GM23248 (cell line): ENCODE measurements at places on chromosomes 6 and 20.

- no peaks in the 10 kb centered on the region for H3K4me1 ChIP-seq
- no peaks in the 10 kb centered on the region for H3K27me3 ChIP-seq
- H3K27ac ChIP-seq: no peak overlapping the region
- no peaks in the 10 kb centered on the region for H3K36me3 ChIP-seq
- DNase-seq: no peak
Measured at GRCh38 chr6:29477923-29478450, 9.8 kb downstream of the MAS1L start.

DNA sequence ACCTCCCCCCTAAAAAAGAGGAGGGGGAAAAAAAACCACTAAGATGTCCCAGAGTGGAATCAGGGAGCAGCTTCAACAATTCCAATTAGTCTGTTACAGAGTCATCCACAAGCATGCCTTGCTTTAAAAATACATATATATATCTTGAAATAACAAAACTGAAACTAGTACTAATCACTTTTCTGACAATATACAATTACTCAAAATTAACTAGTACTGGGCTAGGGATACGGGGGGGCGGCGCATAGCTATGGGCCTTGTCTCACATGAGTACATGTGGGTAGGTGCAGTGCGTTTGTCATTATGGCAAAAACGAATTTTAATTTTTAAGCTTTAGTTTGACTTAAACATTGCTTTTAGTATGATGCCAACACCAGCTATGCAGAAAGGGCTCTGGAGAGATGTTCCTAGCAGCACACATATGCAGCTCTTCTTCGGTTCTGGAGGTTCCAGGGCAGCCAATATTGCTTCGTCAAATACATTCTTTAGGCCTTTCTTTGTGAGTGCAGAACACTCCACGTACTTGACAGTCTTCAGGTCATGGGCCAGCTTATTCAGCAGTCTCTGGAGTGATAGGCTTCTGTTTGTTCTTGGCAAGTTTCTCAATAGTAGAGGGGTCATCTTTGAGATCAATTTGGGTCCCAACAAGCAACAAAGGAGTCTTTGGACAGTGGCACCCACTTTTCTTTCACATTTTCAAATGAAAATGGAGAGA lies 38.8 kb downstream of the ITCH start:
- peak overlapping the region; percentile 97 for H3K27ac ChIP-seq
- H3K27me3 ChIP-seq: no peaks in the 10 kb centered on the region
- H3K4me1 ChIP-seq: peaks cover 47% of the 10 kb centered on the region
- no peak for DNase-seq
- H3K36me3 ChIP-seq: peaks cover 16% of the 10 kb centered on the region; the same call in 1 of the 2 replicates

DNA sequence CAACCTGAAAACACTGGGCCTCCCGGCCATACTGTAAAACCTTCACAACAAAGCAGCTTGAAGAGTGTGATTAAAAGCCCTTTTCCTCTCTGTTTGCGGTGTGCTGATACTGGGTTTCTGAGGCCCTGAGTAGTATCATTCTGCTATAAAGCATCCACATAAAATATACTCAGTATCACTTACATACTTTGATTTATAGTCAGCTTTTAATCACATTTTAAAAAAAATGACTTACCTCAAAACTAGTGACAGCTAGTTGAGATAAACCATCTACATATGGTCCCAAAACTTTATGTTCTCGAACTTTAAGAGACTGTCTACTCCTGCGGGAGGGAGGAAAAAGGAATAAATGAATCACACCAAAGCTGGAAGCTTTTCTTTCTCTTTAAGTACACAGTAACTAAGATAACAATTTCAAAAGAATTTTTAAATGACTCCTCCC lies 135.7 kb downstream of the KIF13A start:
- peaks cover 21% of the 10 kb centered on the region for H3K4me1 ChIP-seq
- H3K4me3 ChIP-seq: peak overlapping the region; percentile 21; the same call in 1 of the 2 replicates
- H3K36me3 ChIP-seq: peaks cover 38% of the 10 kb centered on the region
- H3K27ac ChIP-seq: peak overlapping the region; percentile 89
- H3K27me3 ChIP-seq: no peaks in the 10 kb centered on the region
- peak; percentile 74 for DNase-seq

- no peaks in the 10 kb centered on the region for H3K36me3 ChIP-seq
- no peaks in the 10 kb centered on the region for H3K27me3 ChIP-seq
- H3K4me3 ChIP-seq: no peak overlapping the region
- no peak overlapping the region for H3K27ac ChIP-seq
Measured at GRCh38 chr6:118537574-118537973, 10.5 kb upstream of the PLN start.

GRCh38 chr6:101824551-101825345 lies 431.2 kb downstream of the GRIK2 start:
- H3K27me3 ChIP-seq: no peaks in the 10 kb centered on the region
- H3K36me3 ChIP-seq: no peaks in the 10 kb centered on the region
- H3K4me3 ChIP-seq: no peak overlapping the region
- no peaks in the 10 kb centered on the region for H3K4me1 ChIP-seq

GRCh38 chr20:34876406-34877282 lies at the start of gene ACSS2:
Gene ACSS2, plus strand, starts transcription at chr20:34876612. Its CDS starts 34 bp downstream, at chr20:34876646.
- H3K4me1 ChIP-seq: peaks cover 6% of the 10 kb centered on the region
- H3K27me3 ChIP-seq: no peaks in the 10 kb centered on the region
- no peak for DNase-seq
- peak within 1 kb of the TSS; percentile 40 for H3K27ac ChIP-seq
- peak within 1 kb of the TSS; percentile 94 for H3K4me3 ChIP-seq
- H3K36me3 ChIP-seq: no peaks in the 10 kb centered on the region

- peak overlapping the region; percentile 28 for H3K27ac ChIP-seq
- H3K27me3 ChIP-seq: no peaks in the 10 kb centered on the region
- no peak overlapping the region for H3K4me3 ChIP-seq
Measured at GRCh38 chr6:147194652-147195411, 9.4 kb upstream of the STXBP5 start.

DNA sequence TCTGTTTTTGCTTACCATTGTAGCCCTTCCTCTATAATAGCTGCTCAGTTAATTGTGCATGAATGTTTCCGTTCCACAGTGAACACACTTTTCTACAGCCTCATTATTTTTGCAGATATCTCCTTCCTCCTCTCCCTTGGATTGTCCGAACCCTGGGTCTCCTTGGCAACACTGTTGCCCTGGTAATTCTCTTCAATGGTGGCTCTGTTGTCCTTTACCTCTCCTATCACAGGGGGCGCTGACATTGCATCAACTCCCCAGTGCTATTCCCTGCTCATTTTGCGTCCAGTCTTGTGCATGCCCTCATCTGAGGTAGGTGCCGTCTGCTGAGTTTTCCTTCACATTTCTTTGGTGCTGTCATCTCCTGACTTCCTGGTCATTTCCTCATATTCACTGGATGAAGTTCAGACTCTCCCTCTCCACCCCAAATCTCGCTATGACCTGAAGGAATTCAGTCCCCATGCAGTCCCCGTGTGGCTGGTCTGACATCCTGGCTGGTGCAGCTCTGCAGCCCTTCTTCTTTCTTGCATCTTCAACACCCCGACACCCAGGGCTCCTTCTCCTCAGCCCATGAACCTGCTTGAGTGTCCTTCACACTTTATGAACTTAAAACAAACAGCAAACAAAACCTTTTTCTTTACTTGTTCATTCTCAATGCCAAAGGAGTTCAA lies 21.1 kb downstream of the PHACTR2 start:
- no peak for DNase-seq
- no peak overlapping the region for H3K4me3 ChIP-seq
- H3K27me3 ChIP-seq: no peaks in the 10 kb centered on the region

- H3K4me3 ChIP-seq: no peak overlapping the region
- H3K4me1 ChIP-seq: no peaks in the 10 kb centered on the region
- H3K27me3 ChIP-seq: no peaks in the 10 kb centered on the region
- DNase-seq: no peak
Measured at GRCh38 chr6:11625302-11625701, 87.8 kb downstream of the TMEM170B start.

DNA sequence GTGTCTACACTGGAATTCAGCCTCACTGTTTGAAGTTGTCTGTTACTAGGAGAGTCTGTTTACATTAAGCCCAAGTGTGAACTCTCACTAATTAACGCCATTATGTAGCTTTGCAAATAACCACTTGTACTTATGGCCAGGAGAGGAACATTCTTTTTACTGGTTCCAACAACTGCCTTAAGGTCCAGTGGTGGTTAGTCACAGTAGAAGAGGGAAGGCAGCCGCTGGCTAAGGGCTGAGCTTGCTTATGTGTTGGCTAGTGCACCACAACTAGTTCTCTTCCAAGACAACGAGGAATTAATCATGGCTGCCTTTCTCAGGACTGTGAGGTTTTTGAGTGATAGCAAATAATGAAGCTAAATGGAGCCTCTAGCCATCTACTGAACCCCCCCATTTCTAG lies 14.9 kb upstream of the SLC22A23 start:
- no peaks in the 10 kb centered on the region for H3K27me3 ChIP-seq
- H3K27ac ChIP-seq: peak overlapping the region; percentile 92
- DNase-seq: peak; percentile 90
- no peak overlapping the region for H3K4me3 ChIP-seq
- no peaks in the 10 kb centered on the region for H3K36me3 ChIP-seq
- H3K4me1 ChIP-seq: peaks cover 26% of the 10 kb centered on the region

- no peak for DNase-seq
- no peak overlapping the region for H3K27ac ChIP-seq
- H3K27me3 ChIP-seq: no peaks in the 10 kb centered on the region
- no peaks in the 10 kb centered on the region for H3K4me1 ChIP-seq
- H3K4me3 ChIP-seq: no peak overlapping the region
- no peaks in the 10 kb centered on the region for H3K36me3 ChIP-seq
Measured at GRCh38 chr6:67642582-67642981, 992.5 kb upstream of the ADGRB3 start.

DNA sequence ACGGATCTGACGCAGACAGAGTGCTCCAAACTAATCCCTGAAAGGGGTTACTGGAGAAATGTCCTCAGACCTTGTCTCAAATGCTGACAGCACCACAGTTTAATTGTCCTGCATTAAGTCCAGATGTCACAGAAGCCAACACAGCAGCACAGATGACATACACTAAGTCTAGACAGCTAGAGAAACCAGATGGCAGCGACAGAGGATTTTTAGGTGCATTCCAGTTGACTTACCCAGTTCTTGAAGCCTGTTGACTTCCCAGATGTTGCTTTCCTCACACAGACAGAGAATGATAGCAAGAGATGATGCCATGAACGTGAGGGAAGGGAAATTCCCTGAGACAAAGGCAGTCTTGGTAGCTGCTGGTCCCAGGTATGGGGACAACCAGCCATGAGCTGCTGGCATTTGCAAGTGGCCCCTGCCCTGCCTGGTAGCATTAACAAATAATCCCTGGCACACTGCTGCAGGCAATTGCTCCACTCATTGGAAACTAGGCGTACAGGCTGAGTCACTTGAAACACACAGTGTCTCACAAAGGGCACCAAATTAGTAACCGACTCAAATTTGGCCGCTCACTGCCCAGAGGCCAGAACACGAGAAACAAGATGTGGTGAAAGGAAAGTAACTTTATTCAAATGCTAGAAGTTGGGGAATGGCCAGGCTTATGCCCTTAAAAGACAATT lies 52.2 kb downstream of the ADGB start:
- no peaks in the 10 kb centered on the region for H3K4me1 ChIP-seq
- H3K4me3 ChIP-seq: no peak overlapping the region
- no peaks in the 10 kb centered on the region for H3K27me3 ChIP-seq
- H3K27ac ChIP-seq: no peak overlapping the region

DNA sequence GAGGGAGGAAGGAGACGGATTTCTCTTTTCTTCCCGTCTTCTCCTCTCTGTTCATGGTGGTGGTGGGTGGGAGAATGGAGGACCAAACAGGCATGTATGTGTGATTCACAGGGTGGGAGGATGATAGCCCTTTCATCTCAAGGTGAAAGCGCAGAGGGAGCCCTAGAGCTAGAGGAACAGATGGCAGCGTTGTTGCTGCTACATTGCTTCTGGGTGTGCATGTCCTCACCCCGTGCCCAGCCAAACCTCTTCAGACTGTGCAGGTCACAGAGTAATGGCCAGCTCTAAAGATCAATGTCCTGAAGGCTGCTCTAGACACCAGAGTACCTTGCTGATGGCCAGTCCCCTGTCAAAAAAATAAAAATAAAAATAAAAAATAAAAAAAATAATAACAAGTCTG lies 301.8 kb downstream of the TBC1D7 start:
- H3K36me3 ChIP-seq: no peaks in the 10 kb centered on the region
- no peak for DNase-seq
- no peak overlapping the region for H3K4me3 ChIP-seq

DNA sequence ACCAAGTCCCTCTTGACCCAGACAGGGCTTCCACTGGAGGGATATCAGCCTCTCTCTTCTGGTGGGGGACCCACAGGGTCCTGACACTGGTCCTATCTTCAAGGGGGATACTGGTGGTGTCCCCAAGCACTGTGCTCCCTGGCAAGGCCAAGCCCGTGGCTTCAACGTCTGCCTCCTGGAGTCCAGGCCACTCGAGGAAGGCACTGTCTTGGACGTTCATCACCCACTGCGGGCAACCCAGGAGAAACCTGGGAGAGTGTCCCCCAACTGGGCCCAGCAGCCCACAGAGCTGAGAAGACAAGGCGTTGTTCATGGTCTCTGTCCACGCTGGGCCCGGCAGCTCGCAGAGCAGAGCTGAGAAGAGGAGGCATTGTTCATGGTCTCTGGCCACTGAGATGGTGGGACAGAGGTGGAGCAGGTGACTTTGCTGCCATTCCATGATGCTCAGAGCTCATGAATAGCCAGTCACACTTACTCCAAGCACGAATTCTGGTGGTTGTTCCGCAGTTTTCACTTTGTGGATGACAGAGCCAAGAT lies 37.5 kb upstream of the FRMD1 start:
- no peak for DNase-seq
- no peak overlapping the region for H3K4me3 ChIP-seq
- no peaks in the 10 kb centered on the region for H3K27me3 ChIP-seq
- no peaks in the 10 kb centered on the region for H3K4me1 ChIP-seq
- no peaks in the 10 kb centered on the region for H3K36me3 ChIP-seq

DNA sequence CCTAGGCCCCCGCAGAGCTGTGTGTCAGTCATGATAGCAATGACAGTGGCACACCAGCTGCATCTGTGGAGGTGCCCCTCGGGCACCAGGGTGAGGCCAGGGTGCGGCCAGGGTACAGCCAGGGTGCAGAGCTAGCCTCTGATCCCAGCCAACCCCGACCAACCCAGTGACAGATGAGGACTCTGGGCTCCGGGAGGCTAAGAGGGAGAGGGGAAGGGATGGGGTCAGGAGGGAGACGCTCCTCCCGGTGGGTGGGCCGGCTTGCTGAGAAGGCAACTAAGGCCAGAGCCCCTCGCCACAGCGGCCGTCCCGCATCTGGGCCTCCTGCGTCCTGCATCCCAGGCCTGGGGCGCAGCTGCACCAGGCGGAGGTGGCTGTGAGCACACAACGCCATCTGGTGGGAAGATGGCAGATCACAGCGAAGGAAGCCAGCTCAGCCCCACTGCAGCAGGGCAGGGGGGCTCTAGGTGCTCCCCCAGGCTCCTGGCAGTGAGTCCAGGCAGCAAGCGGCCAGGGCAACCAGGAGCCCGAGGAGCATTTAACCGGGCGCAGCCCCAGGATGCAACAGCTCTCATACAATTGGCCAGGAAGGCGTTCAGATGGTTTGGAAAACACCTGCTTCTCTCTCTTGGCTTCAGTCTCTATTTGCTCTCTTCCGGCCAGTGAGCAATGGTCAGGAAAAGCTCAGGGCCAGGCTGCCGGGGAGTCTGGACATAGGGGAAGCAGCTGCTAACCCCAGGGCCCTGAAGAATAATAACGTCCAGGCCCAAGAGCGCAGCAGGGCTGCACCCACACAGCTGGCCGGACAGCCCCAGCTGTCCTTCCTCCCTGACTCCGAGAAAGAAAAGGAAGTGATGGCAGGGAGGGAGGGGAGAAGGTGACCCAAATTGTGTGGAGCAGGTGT lies 169.4 kb downstream of the TAF4 start:
- no peak overlapping the region for H3K27ac ChIP-seq
- no peaks in the 10 kb centered on the region for H3K36me3 ChIP-seq
- H3K27me3 ChIP-seq: peaks cover 12% of the 10 kb centered on the region; the same call in 1 of the 2 replicates
- H3K4me3 ChIP-seq: no peak overlapping the region
- no peaks in the 10 kb centered on the region for H3K4me1 ChIP-seq
- peak; percentile 73 for DNase-seq
